Activated naive CD4-positive, alpha-beta T cell treated with anti-CD3 and anti-CD28 coated beads, Interleukin-2, amount 10 ng/mL, durations not matched to agents 5 hours and 36 hours (primary cell): ENCODE measurements at places on chromosomes 1 and 21. TPM values are rescaled to one million over a fixed set of nuclear protein-coding genes. Genes with fewer than 3 reads are reported as not detected.

Gene C1orf53
- total RNA-seq = not detected

Gene SPRR2F
- not detected for total RNA-seq

Gene KRTAP7-1
- not detected for total RNA-seq

Gene FCRLA
- total RNA-seq = not detected

Gene PALMD
- total RNA-seq = not detected

Gene PEX14
- 17.6 TPM for total RNA-seq

Gene OR10J1
- not detected for total RNA-seq

Gene SMYD3
- total RNA-seq = 15.3 TPM

Gene F13B
- not detected for total RNA-seq

Gene DMRTA2
- total RNA-seq = not detected

Gene CHD1L
- total RNA-seq = 56.4 TPM

Gene SLC16A4
- total RNA-seq = 0.39 TPM

Gene CHRNB2
- total RNA-seq = not detected

Gene GPR25
- not detected for total RNA-seq

Gene DCST1
- not detected for total RNA-seq

Gene MTARC1
- total RNA-seq = not detected
